SK-N-MC (cell line): ENCODE measurements at places on chromosomes 5 and 9.

- no peak for DNase-seq
These were observed 56.6 kb downstream of the SMC5 start for GRCh38 chr9:70315389-70315788.

DNA sequence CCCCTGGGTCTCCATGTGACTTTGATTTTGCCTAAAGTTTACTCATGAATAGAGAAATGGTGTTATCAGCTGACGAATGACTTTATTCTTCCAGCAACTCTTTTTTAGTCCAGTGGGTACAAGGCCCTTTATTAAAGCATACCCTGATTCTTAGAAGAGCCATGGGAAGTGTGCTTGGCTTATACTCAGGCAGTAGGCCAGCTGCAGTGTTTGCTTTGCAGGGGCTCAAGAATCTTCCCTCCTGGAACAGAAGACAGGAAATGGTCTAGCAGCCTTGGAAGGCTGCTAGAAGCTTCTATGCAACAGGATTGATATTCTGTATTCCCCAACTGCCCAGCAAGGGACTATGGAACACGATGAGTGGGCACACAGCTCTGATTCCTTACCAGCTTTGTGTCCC, 73.4 kb upstream of the PLPP6 start:
- no peak for DNase-seq

- no peak for DNase-seq
These were observed 358.8 kb upstream of the BRINP1 start for GRCh38 chr9:119727988-119728387.

GRCh38 chr9:136107155-136107952, 11.3 kb downstream of the TMEM250 start:
- no peak for DNase-seq

DNA sequence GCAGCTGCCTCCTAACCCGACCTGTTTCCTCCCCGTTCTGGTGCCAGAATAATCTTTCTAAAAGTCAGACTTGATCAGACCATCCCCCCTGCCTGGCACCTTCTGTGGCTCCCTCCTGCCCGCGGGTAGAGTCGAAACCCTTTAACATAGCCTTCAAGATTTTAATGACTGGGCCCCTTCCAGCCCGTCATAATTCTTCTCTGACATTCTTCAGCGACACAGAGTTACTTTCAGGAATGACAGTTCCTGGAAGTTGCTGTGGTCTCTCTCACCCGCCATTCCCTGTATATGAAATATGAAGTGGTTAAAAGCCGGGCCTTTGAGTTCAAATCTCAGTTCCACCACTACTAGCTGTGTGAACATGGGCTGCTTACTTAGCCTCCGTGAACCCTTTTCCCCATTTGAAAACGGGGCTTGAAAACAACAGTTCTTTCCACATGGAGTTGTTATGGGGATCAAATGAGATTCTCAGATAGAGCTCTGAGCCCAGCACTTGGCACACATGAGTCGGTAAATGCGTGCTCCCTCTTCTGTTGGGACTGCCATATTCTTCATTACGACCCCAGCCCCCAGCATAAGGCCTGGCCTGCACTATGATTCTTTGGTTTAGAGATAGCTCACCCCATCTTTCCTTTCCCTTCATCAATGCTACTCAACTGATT, 737 bp downstream of the NANS start:
- DNase-seq = no peak

DNA sequence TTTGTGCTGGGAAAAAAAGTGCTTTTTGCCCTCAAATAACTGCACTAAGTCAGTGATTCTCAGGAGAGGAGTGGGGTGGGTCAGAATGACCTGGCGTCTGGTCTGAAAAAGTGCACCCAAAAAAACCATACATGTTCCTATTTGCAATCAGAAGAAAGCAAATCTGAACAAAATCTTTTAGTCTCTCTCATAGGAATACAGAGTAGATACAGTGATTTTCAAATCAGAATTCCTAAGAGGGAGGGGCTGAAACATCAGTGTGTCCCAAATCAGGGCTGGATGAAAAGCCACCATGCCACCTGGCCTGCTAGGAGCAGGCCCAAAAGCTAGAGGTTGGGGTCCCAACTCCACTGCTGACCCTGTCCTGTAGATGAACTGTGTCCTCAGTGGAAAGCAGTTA, 66.8 kb downstream of the RAPGEF1 start:
- no peak for DNase-seq

DNA sequence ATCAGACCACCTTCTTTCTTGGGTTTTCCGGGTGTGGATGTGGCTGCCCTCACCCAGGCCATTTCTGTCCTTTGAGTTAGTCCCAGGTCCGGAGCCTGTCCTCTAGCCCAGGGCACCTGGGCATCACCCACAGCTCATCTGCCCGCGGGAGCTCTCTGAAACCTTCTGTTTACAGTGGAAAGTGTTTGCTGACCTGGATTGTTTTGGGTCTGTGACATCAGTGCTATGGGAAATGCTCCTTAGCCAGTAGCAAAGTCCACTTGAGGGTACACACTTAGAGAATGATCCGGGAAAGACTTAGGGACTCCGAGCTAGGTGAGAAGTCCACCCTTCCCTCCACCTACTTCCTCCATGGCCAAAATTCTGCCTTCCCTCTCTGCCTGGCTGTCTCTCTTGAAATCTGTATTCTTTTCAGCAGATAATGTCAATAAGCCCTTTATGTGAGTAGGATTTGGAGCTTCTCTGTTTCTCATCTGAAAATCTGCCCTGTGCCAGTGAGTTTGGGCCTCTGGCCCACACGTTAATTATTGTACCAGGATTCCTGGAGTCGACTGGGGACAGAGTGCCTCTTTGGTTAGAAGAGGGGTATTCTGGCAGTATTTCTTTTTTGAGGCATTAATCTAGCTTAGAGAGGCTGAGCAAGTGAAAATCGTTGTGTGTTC, 19.9 kb downstream of the ABLIM3 start:
- DNase-seq = no peak

DNA sequence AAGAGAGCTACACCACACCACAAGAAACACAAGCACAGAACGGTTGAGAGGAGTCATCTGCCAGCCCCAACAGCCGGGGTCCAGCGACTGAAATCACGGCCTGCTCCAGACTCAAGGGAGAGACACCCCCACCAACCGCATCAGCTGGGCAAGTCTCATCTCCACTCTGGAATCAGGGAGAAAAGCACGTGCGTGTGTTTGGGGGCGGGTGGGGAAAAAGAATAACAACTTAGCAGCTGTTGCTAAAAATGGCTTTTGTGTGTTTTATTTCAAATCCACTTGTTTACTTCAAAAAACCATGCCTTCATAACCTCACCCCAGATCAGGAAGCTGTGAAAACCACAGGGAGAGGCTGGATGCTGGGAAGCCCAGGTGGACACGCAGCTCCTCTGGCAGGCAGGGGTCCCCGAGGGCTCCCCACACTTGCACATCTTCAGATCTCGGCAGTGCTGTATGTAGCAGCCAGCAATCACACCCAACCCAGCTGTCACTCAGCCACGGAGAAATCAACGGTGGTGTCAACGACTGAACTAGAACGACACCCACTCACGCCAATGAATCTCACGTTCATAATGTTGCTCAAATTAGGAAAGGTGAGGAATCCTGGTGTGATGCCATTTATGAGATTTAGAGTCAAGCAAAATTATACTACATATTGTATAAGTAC, 19.0 kb downstream of the PNPLA7 start:
- no peak for DNase-seq

- no peak for DNase-seq
These were observed 36.7 kb downstream of the MRPS27 start for GRCh38 chr5:72283358-72283757.

- DNase-seq = no peak
These were observed 76.7 kb downstream of the MARCHF3 start for GRCh38 chr5:126953640-126954039.

DNA sequence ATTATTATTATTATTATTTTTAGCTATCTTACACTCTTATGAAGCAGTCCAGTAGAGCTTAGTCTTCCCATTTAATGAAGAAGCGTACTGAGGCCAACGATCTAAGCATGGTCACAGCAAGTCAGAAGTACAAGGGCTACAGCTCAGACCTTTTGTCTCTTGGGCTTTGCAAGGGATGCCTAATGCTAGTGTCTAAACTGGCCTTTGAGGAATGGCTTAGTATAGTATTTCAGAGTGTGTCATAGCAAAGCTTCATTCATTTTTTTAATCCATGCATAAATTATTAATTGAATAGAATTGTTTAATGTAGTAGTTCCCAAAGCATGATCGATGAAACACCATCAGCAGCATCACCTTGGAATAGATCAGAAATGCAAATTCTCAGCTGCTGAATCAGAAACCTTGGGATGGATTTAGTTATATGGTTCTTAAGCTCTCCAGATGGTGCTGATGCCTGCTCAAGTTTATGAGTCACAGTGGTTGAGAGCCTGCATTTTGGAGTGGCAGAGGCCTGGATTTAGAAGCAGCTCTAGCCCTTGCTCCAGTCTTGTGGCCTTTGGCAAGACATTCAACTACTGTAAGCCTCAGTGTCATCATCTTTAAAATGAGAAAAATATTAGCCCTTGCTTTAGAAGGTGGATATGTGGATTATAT, 6.1 kb downstream of the IL12B start:
- DNase-seq = no peak

DNA sequence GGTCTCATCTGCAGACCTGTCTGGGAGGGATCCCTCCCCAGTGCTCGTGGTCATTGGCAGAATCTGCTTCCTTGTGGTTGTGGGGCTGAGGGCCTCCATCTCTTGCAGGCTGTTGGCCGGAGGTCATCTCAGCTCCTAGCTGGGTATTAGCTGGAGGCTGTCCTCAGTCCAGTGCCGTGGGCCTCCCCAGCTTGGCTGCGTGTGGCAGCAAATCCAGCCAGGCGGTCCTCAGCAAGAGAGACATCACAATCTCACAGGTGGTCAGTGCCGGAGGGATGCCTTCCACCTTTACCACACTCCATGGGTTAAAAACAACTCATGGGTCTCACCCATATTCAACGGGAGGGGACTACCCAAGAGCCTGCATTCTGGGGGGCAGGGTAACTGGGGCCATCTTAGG, 155.5 kb downstream of the RXRA start:
- no peak for DNase-seq

DNA sequence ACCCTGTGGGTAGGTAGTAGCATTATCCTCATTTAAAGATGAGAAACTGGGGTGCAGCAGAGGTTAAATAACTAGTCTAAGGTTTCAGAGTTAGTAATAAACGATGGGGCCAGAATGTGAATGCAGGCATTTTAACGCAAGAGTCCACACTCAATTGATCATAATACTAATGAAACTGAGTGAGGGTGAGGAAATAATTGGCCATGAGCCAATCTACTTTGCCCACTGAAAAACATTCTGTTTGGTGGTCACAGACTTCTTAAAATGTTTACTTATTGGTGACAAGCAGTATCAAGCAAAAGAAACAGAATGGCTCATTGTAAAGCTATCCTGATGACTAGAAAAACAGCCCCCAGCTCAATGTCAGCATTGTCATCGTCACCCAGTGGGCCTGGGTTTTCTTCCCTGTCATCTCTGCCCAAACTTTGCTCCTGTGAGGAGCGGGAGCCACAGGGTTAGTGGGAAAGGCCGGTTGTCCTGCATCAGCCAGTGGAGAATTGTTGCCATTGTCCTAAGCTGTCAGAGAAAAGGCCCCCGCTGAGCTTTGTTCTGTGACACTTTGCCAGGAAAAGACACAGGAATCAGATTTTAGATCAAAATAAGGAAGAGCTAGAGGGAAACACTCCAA, 77.3 kb upstream of the MAN2A1 start:
- no peak for DNase-seq

DNA sequence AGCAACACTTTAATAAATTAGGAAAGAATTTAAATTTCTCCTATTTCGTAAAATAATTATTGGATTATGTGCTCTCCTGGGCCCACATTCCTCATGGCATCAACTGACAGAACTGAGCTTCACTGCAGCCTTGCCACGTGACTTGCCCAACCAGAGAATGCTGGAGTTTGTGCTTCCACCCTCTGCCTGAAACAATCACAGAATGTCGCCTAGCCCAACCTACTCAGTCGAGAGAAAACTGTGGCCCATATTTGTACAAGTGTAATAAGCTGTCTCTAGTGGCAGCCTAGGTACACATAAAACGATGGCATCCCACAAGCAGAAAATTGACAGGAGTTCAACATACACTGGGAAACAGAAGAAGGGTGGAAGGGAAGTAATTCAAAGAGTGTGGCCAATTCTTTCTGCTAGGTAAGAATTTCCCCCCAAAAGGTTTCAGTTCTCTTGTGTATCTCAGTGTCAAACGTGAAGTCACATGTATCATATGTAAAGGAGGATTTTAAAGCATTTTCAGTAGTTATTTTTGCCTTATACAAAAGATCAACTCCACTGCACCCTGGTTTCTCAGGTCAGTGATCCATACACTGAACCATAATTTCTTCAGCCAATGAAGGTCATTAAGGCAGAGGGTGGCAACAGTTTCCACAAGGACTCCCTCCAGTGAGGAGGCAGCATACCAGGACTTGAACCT, 41.7 kb downstream of the ZNF608 start:
- no peak for DNase-seq

- no peak for DNase-seq
These were observed 739 bp downstream of the CARD9 start for GRCh38 chr9:136372561-136373299.

DNA sequence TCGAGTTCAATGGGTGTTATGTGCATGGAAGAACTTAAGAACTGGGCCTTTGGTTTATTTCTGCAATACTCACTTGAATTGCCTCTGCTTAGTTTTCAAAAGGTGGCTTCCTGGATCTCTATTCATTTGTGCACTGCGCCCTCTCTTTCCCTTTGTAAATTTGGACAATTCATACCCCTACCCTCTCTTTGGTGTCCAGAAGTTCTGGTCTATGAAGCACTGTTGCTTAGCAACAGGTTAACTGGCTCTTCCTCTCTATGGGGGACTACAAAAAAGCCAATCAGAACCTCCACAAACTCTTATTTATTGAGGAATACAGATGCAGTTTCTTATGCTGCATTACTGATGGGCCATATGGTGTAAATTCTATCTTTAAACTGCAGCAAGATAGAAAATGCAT, 13.5 kb upstream of the FAM120A start:
- no peak for DNase-seq

- DNase-seq = no peak
These were observed 2.1 kb downstream of the S1PR3 start for GRCh38 chr9:88993327-88993726.

- no peak for DNase-seq
These were observed 15.9 kb downstream of the ABHD17B start for GRCh38 chr9:71895117-71895516.

GRCh38 chr5:59351076-59351794, 542.3 kb downstream of the PDE4D start:
- DNase-seq = no peak

GRCh38 chr5:96873449-96873848, 2.9 kb upstream of the ERAP2 start:
- DNase-seq = no peak
